ENCODE measurements at places on chromosomes 4 and X.

DNA sequence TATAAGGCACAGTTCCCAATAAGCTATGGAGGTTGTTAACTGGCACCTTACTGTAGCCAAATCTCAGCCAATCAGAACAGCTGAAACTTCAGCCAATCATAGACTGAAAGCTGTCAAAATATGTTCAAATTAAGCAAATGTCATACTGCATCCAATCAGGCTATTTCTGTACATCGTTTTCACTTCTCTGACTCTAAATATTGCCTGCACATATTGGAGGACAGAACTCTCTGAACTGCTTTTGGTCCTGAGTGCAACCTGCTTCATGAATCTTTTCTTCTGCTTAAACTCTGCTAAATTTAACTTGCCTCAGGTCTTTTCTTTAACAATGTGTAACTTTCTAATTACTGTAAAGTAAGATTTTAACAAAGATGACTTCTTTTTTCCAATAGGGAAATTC lies 1198.9 kb upstream of the PCDH7 start:
- no peak for DNase-seq

DNA sequence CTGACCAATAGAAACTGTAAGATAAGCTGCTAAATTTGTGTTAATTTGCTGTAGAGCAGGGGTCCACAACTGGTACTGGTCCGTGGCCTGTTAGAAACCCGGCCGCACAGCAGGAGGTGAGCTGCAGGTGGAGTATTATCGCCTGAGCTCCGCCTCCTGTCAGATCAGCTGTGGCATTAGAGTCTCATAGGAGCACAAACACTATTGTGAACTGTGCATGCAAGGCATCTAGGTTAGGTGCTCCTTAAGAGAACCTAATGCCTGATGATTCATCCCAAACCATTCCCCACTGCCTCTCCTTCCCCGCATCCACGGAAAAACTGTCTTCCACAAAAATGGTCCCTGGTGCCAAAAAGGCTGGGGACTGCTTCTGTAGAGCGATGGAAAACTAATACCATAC lies 19.7 kb downstream of the FBXW7 start:
- no peak for DNase-seq

- DNase-seq = no peak
Observed at GRCh38 chr4:186557061-186557460, 1.7 kb upstream of the MTNR1A start.

DNA sequence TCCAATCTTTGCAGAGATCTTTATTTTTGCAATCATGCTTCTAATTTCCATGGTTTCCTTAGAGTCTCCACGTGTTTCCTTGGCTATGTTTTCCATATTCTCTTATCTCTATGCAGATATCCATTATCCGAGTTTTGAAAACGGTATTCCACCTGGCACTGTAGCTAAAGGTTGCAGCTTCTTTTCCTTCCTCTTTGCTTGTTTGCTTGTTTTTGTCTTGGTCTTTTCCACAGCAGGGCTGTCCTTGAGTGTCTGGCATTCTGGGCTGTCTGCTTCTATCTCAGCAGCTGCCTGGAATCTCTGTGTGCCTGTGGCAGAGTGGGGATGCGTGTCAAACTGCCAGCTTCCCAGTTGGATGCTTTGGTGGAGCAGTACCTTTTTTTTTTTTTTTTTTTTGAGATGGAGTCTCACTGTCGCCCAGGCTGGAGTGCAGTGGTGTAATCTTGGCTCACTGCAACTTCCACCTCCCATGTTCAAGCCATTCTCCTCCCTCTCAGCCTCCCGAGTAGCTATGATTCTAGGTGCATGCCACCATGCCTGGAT lies 46.9 kb downstream of the WFS1 start:
- no peak for DNase-seq

GRCh38 chr4:143643399-143643798 lies 57.1 kb downstream of the FREM3 start:
- DNase-seq = no peak

DNA sequence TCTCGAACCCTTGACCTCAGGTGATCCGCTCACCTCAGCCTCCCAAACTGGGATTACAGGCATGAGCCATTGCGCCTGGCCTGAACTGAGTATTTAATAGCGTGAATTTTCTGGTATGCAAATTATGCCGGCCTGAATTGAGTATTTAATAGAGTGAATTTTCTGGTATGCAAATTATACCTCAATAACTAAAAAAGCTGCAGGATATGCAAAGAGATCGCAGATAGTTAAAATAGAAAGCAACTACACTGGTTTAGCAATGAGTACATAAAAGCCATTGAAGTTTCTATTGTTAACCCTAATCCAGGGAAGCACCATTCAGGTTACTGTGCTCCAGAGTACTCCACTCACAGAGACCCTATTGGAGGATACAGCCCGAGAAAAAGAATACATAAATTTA lies 22.8 kb downstream of the FBXW7 start:
- no peak for DNase-seq

DNA sequence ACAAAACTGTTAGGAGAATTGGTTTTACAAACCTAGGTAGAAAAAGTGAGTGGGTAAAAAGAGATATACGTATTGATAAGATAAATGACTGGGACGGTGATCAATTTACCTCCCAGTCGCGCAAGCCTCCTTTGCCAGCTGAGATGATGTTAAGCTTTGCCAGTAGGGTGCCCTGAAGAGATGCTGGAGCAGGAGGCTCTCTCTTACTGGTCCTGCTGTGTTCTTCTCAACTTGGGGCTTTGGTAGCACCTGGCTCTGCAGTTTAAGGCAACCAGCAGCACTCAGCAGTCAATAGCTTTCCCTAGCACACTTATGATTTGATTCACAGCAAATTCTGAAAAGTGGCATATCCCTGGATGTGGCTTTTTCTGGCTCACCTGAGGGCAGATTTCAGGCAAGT lies 1461.7 kb downstream of the ADGRL3 start:
- DNase-seq = no peak

DNA sequence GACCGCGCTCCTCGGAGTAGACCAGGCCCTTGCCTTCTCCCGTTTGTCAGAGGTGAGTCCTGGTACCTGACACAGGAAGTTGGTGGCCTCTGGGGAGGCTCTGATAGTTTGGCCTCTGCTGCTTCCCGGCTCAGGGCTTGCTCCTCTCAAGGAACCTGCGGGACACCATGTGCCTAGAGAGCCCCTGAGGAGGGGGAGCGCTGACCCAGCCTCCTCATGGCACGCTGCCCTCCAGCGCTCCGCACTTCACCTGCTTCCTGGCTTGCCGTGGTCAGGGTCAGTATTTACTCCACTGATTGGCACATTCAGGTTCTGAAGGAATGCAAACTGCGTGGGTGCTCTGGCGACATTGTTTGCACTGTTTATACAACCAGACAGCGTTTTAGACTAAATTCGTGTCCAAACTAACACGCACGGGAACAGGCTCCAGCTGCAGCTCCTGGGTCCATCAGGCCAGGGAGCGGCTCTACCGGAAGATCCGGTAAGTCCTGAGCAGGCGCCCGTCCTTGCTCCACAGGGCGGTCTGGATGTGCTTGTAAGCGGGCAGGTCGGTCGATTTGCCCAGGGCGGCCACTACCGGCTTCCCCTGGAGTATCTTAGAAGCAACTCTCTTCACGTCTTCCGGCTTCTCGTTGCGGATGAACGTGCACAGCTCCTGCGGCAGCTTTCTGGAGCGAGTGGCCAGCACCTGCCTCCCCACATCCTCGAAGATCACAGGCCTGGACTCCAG lies 121.6 kb upstream of the GRID2 start:
- DNase-seq = no peak

DNA sequence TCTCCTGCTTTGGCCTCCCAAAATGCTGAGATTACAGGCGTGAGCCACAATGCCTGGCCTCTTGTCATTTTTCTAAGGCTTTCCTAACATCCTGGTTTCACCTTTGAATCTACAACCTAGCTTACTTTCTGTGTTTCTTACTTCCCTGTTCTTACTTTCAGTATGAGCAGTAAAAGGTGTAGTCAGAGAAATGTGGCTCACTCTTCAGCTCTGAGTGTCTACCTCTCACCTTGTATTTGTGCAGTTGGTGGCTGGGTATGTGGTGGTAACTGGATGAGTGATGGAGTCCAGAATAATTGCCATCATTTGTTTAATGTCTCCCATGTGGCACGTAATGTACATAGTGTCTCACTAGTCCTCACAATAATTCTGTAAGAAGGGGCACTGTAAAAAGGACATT lies 19.1 kb upstream of the CXCL11 start:
- DNase-seq = no peak

- DNase-seq = no peak
Observed at GRCh38 chrX:104400387-104400786, 145.7 kb upstream of the ESX1 start.

DNA sequence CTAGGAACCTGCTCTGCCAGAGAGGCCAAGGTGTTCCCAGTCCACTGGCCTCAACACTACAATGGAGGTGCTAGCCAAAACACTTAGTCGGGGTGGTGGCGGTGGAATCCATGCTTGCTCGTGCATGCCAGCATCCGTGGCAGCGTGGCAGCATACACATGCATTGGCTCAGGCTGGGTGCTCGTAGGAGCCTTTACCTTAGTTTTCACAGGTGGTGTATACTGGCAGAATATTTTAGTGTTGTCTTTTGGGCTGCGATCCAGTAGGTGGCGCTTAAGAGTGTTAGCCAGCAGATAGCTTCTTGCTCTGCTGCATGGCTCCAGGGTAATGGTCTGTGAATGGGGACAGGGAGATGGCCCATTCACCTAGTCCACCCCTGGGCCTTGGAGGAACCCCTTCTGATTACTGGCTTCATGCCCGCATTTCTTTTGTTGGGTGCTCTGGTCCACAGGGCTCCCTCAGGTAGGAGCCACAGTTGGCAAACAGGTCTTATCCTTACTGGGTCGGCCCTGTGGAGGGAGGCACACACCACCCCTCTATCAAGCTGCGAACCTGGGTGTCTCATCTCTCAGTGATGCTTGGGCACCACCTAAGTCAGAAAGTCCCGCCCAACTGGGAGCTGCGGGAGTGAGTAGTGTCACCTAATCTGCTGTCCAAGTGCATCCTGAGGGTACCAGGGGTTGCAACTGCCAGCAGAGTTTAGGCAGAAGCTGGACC lies 40.0 kb downstream of the RIPPLY1 start:
- DNase-seq = no peak

- no peak for DNase-seq
Observed at GRCh38 chr4:67723949-67724348, 23.0 kb upstream of the UBA6 start.

GRCh38 chr4:73422458-73422752 lies 13.6 kb upstream of the AFP start:
- no peak for DNase-seq

GRCh38 chr4:102817613-102818268 lies 9.6 kb downstream of the UBE2D3 start:
- DNase-seq = no peak

DNA sequence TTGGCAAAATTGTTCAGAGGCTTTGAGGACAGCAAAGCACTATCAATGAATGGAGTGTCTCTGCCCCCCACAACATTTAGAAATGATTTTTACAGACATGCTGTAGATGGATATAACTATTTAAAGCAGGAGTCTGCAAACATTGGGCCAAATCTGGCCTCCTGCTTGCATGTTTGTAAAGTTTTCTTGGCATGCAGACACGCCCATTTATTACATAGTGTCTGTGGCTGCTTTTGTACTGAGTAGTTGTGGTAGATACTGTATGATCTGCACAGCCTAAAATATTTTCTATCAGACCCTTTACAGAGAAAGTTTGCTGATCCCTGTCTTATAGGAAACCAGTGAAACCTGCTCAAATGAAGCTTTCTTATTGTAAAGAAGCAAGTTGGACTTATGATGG lies 45.5 kb upstream of the PHEX start:
- no peak for DNase-seq

- DNase-seq = no peak
Observed at GRCh38 chr4:140673729-140674128, 82.5 kb downstream of the TBC1D9 start.

DNA sequence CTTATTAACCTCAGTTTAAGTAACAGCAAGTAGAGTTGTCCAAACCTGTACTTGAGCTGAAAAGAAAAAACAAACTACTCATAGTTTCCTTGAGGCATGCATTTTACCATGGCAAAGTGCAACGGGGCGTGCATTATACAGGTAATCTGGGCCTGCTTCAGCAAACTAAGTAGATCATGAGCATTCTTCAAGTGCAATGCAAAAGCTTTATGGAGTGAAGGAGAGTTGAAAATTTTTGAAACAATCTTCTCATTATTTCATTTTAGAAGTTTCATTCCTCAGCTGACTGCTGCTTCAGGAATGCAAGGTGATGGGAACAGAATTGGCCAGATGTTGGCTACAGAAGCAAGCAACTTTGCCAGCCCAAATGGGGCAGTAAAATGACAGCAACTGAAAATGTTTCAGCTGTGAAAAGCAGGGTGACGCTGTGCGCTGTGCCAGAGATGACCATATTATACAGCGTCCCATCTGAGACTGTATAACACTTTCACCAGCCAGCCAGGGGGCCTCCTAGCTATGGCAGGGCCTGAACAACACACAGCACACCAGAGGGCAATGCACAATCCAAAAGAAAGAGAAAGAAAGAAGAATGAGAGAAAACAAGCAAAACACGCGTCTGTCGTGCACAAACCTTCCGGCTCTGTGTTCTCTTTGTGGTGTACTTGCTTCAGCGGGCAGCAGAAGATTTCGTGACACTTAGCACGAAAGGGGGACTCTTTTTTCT lies 145.5 kb upstream of the FGF13 start:
- no peak for DNase-seq

DNA sequence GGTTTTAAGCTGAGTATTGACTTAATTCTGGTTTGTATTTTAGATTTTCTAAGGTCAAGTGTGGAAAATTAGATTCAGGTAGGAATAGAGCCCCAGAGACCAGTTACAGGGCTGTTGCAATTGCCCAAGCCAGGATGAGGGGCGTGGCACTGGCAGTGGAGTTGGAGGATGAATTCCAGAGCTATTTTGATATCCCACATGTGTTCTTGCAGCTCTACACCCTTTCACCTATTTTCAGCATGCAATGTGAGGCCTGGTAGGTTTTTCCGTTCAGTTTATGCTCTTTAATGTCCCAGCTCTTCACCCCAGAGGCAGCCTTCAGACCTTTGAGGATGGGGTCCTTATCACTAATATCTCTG lies 17.9 kb upstream of the OGT start:
- DNase-seq = no peak

- no peak for DNase-seq
Observed at GRCh38 chrX:103073467-103073866, 9.5 kb upstream of the BEX1 start.

GRCh38 chr4:179625406-179625805 lies 2183.2 kb upstream of the AGA start:
- DNase-seq = no peak

- DNase-seq = no peak
Observed at GRCh38 chrX:135454816-135455215, 33.1 kb downstream of the SMIM10L2A start.

DNA sequence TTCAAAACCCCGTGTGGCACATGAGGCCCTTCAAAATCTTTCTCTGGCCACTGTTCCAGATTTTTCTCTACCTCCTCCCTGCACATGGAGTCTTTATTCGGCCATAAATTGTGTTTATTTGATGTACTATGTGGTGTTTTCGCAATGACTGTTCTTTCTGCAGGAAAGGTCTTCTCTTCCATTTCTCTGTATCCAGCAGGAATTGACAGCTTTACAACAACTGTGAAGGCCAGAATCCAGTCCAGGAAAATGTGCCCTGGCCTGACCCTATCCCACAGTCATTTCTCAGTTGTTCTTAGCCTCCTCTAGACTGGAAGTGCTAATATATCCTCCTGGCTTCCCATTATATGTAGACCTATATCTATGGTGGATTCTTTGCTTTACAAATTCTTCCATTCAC lies 191.4 kb downstream of the COL25A1 start:
- DNase-seq = no peak

GRCh38 chr4:146582864-146583263 lies 55.8 kb upstream of the POU4F2 start:
- no peak for DNase-seq

GRCh38 chr4:151652841-151653547 lies 107.8 kb downstream of the GATB start:
- no peak for DNase-seq

All from stimulated activated CD4-positive, alpha-beta T cell treated with anti-CD3 and anti-CD28 coated beads, Interleukin-12 subunit alpha, Interleukin-12 subunit beta, amount 100 ng/mL, for 24 hours (primary cell).